Esophagus squamous epithelium (tissue), 5 donors: ENCODE measurements at places on chromosomes 5 and 9. TPM values are rescaled to one million over a fixed set of nuclear protein-coding genes. Genes with fewer than 3 reads are reported as not detected.

GRCh38 chr5:26940994-26941393, 97.4 kb downstream of the CDH9 start:
- no peak overlapping the region for H3K4me3 ChIP-seq
- H3K4me1 ChIP-seq: no peaks in the 10 kb centered on the region
- no peak for DNase-seq
- H3K27ac ChIP-seq: no peak overlapping the region

OR1Q1 gene
- not detected for total RNA-seq

- H3K36me3 ChIP-seq: no peaks in the 10 kb centered on the region
- no peak overlapping the region for H3K4me3 ChIP-seq
- no peak for DNase-seq
- H3K4me1 ChIP-seq: no peaks in the 10 kb centered on the region
These were observed 370.8 kb downstream of the GADD45G start for GRCh38 chr9:89975630-89976029.

DNA sequence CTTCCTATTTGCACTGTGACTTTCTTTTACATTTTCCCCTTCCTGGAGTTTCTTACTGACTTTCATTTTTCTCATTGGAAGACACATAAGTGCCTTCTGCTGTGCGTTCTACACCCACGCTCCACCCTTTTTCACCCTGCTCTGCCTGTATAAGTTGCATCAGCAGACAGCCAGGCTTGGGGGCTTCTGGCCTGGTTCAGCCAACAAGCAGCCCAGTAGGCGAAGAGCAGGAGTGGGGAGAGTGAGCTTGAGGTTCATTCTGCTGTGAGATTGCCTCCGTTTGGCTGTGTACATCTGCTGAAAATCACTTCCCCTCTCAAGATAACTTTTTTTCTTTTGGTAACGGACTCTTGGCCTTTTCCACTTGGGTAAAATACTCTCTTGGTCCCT, 38.4 kb downstream of the RASGRF2 start:
- no peak for DNase-seq
- no peak overlapping the region for H3K4me3 ChIP-seq
- no peaks in the 10 kb centered on the region for H3K4me1 ChIP-seq
- peaks cover 5% of the 10 kb centered on the region for H3K27me3 ChIP-seq
- no peak overlapping the region for H3K27ac ChIP-seq

DNA sequence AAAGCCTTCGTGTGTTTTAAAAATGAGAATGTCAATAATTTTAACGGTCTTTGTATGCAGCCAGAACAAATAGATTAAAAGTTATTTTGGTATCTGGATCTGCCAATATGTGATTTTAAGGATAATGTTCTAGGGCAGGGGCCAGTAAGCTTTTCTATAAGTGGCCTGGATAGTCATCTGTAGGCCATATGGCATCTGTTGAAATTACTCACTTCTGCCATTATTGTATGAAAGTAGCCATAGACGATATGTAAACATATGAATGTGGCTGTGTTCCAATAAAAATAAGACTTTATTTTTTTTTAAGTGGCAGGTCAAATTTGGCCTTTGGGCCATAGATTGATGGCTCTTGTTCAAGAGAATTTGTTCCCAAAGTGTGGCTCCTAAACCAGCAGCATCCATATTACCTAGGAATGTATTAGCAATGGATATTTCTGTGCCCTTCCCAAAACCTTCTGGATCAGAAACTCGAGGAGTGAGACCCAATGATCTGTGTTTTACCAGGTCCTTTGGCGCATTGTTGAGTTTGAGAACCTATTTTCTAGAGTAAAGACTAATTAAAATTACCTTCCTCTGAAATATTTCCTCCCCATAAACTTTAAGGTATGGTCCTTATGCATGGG, 55.9 kb downstream of the C6 start:
- no peak overlapping the region for H3K4me3 ChIP-seq
- no peaks in the 10 kb centered on the region for H3K27me3 ChIP-seq
- no peak overlapping the region for H3K27ac ChIP-seq
- DNase-seq: no peak
- no peaks in the 10 kb centered on the region for H3K36me3 ChIP-seq

DMGDH gene
- 3.1 TPM for total RNA-seq

DNA sequence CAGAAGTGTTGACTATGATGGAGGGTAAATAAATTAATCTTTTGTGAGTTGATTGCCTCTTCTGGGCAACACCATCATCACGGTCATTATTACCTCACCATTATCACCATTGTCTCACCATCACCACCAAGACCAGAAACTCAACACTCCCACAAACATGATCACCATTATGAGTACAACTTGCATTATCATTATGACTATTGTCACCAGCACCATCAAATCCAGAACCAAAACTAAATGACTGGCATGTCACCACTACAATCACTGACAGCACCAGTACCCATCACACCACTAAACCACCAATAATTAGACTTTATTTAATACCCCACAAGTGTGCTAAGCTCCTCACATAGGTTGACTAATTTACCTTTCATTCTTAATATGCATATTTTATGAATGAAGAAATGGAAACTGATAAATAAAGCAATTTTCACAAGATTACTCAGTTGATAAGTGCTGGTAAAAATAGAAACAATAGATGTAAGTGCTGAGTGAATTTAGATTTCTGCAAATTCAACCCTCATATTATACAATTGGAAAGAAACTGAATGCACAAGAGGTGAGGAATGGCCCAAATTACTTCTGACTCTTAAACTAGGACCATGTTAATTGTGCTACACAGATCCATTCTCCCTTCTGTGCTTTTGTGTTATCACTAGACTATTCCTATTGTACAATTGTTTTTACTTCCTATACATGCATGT, 517.8 kb upstream of the PAPPA start:
- H3K4me1 ChIP-seq: no peaks in the 10 kb centered on the region
- H3K27ac ChIP-seq: peak overlapping the region; percentile 49
- H3K27me3 ChIP-seq: no peaks in the 10 kb centered on the region
- no peak for DNase-seq
- no peak overlapping the region for H3K4me3 ChIP-seq
- H3K36me3 ChIP-seq: no peaks in the 10 kb centered on the region

DNA sequence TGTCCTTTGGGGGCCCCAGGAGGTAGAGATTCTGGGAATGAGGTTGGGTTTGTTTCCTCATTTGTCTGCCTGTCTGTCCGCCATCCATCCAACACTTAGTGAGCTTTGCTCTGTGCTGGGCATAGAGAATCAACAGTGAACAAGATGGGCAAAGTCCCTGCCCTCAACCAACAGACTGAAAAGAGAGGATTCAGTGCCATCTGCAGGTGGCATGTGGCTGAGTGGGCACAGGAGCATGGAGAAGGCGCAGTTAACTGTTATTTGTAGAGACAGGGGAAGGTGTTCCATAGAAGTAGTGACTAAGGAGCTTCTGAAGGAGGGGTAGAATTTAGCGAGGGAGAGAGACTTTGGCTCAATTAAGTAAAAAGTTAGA, 23.1 kb downstream of the POLR1E start:
- H3K36me3 ChIP-seq: peaks cover 54% of the 10 kb centered on the region
- no peak overlapping the region for H3K27ac ChIP-seq
- DNase-seq: no peak
- H3K27me3 ChIP-seq: no peaks in the 10 kb centered on the region
- H3K4me3 ChIP-seq: no peak overlapping the region

DNAI1 gene
- not detected for total RNA-seq

GRCh38 chr5:136404616-136405015, 39.3 kb upstream of the TRPC7 start:
- no peak for DNase-seq
- no peaks in the 10 kb centered on the region for H3K27me3 ChIP-seq
- H3K4me3 ChIP-seq: no peak overlapping the region
- H3K27ac ChIP-seq: no peak overlapping the region
- no peaks in the 10 kb centered on the region for H3K4me1 ChIP-seq

GRCh38 chr9:131625790-131626670, 80.7 kb downstream of the PRRT1B start:
- no peak overlapping the region for H3K4me3 ChIP-seq
- H3K27me3 ChIP-seq: no peaks in the 10 kb centered on the region
- peaks cover 13% of the 10 kb centered on the region for H3K36me3 ChIP-seq
- H3K27ac ChIP-seq: peak overlapping the region; percentile 26
- no peak for DNase-seq

GRCh38 chr5:58380655-58381054, 79.2 kb downstream of the PLK2 start:
- no peak overlapping the region for H3K4me3 ChIP-seq
- H3K36me3 ChIP-seq: no peaks in the 10 kb centered on the region
- H3K4me1 ChIP-seq: no peaks in the 10 kb centered on the region
- no peaks in the 10 kb centered on the region for H3K27me3 ChIP-seq

IER5L gene
- 7.5 TPM for total RNA-seq

- peaks cover 5% of the 10 kb centered on the region for H3K36me3 ChIP-seq
- no peaks in the 10 kb centered on the region for H3K4me1 ChIP-seq
- H3K27ac ChIP-seq: peak overlapping the region; percentile 41
- H3K4me3 ChIP-seq: no peak overlapping the region
These were observed 106.0 kb downstream of the SMARCA2 start for GRCh38 chr9:2120926-2121689.

- no peak for DNase-seq
- peak overlapping the region; percentile 79 for H3K27ac ChIP-seq
- peak overlapping the region; percentile 74 for H3K4me3 ChIP-seq
- no peaks in the 10 kb centered on the region for H3K27me3 ChIP-seq
These were observed 100.6 kb downstream of the GTF3C4 start for GRCh38 chr9:132770770-132771310.

DNA sequence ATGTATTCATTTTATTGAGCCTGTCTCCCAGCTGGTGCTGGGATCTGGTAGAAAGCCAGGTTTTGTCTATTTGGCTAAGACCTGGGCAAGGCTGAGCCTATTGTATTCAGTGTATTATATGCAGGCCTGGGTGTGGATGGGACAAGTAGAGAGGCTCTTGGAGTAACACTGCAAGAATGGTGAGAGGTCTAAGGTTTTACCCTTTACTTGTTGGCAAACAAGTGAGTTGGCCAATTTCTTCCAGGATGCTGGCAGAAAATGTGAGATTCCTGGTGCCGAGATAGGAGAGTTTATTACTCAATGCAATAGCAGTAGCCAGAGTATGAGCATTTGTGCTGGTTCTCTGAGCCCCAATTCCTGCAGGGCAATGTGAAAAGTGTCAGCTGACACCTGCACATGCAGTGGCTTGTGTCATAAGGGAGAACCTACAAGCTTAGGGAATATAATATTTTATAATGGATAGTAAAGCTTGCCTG, 141.7 kb upstream of the PRLR start:
- no peak overlapping the region for H3K4me3 ChIP-seq
- no peak for DNase-seq
- H3K27me3 ChIP-seq: no peaks in the 10 kb centered on the region
- H3K4me1 ChIP-seq: no peaks in the 10 kb centered on the region

GRCh38 chr9:4686112-4686511, 6.7 kb downstream of the CDC37L1 start:
- no peaks in the 10 kb centered on the region for H3K27me3 ChIP-seq
- no peak overlapping the region for H3K27ac ChIP-seq
- no peak overlapping the region for H3K4me3 ChIP-seq
- no peak for DNase-seq
- H3K4me1 ChIP-seq: peaks cover 78% of the 10 kb centered on the region

ZNF462 gene
- 17.8 TPM for total RNA-seq

SLC6A3 gene
- 0.19 TPM for total RNA-seq

LIX1 gene
- total RNA-seq: not detected

DNA sequence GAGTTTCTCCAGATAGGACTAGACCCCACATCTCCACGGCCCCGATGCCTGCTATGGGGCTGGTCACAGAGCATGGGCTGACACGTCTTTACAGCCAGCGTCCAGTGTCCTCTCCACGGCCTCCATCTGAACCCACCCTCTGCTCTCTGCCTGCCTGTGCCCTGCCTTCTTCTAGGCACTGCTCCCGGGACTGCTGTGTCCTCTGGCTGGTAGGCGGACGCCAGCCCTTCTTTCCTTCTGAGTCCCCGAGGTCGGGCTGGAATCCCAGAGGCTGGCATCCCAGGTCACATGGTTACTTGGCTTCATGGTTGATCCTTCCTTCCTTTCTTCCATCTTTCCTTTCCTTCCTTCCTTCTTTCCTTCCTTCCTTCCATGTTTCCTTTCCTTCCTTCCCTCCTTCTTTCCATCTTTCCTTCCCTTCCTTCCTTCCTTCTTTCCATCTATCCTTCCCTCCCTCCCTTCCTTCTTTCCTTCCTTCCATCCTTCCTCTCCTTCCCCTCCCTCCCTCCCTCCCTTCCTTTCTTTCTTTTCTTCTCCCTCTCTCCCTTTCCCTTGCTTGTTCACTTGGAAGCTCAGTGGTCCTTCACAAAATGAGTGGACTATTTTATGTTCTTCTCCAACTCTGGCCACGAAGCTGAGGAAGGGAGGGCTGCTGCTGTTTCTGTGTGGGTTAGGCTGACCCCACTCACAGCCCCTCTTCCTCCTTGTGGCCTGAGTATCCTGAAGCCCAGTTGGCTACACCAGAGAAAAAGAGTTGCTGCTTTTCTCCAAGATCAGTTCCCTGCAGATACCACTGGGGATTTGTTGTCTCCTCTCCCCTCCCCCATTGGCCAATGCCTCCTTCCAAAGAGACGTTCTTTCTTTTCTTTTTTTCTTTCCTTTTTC, 66.8 kb upstream of the NEURL1B start:
- no peak overlapping the region for H3K4me3 ChIP-seq
- H3K4me1 ChIP-seq: peaks cover 62% of the 10 kb centered on the region
- H3K27me3 ChIP-seq: no peaks in the 10 kb centered on the region
- DNase-seq: no peak
- peak overlapping the region; percentile 48 for H3K27ac ChIP-seq
- no peaks in the 10 kb centered on the region for H3K36me3 ChIP-seq
